ENCODE measurements at places on chromosomes 7 and 10.

GRCh38 chr7:69169386-69169785 is 428.9 kb upstream of the AUTS2 start:
- no peak for DNase-seq

DNA sequence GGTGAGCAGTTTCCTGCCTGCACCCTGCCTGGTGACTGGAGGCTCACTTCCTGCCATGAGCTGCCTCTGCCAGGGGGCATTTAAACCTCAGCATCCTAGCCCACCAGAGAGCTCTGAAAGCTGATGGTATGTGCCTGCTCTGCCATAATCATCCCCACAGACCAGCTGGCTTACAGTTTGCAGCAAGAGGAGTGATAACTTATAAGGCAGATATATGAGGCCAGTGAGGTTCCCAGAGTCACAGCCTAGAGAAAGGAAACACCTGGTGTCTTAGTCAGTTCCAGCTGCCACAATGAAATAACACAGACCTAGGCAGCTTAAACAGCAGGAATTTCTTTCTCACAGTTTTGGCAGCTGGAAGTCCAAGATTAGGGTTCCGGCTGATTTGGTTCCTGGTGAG is 232.0 kb downstream of the PAXIP1 start:
- DNase-seq: no peak

- no peak for DNase-seq
These were observed 30.0 kb downstream of the MYOF start for GRCh38 chr10:93452143-93452542.

GRCh38 chr7:34762764-34763163 is 104.7 kb downstream of the NPSR1 start:
- no peak for DNase-seq

- no peak for DNase-seq
These were observed 11.0 kb downstream of the RPS24 start for GRCh38 chr10:78044699-78045098.

DNA sequence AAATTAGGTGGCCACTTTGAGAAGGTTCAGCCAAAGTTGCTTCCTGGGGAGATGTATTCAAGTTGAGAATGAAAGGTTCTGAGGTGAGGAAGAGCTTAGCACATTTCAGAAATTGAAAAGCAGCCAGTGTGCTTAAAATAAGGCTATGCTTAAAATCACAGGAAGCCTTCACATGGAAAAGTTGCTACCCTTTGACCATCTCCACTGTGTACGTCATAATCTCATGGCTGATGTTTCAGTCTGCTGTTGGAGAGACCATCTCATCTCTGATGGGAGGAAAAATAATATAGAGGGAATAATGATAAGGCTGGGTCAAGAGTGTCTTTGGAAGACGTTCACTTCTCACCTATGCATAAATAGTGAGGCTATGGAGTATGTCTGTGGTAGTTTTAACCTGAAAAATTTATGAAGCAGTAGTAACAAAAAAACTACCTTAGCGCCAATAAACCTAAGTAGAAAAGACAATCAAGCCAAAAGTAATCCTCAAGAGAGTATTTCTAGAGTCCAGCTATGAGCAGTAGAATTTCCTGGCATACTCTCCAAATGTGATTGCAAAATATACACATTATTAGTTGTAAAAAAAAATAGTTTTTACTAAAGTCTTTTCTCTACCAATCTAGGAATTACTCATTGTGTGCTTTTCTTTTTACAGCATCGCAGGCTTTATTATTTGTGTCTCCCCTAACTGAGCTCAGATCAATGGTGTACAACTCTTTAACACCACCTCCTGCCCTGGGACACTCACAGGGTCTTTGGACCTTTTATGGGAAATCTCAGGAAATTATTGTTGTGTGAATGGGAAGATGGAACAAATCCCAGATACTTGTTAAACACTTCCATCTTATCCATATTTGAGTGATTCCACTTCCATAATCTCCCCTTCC is 435.2 kb upstream of the LRGUK start:
- DNase-seq: no peak

DNA sequence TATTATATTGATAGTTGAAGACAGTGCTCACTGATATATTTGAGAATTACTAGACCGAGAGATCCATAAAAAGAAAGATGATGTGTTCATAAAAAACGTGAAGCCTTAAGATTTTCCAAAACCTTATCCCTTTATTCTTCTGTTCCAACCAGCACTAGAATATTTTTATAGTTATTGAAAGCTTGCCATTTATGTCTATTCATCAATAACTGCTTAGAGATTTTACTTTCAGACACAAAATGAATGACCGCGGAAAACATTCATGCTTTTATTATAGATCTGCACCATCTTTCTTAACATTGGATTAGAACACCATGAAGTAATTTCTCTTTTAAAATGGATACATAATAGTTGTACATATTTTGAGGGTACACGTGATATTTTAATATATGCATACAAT is 77.6 kb downstream of the FBXL13 start:
- no peak for DNase-seq

DNA sequence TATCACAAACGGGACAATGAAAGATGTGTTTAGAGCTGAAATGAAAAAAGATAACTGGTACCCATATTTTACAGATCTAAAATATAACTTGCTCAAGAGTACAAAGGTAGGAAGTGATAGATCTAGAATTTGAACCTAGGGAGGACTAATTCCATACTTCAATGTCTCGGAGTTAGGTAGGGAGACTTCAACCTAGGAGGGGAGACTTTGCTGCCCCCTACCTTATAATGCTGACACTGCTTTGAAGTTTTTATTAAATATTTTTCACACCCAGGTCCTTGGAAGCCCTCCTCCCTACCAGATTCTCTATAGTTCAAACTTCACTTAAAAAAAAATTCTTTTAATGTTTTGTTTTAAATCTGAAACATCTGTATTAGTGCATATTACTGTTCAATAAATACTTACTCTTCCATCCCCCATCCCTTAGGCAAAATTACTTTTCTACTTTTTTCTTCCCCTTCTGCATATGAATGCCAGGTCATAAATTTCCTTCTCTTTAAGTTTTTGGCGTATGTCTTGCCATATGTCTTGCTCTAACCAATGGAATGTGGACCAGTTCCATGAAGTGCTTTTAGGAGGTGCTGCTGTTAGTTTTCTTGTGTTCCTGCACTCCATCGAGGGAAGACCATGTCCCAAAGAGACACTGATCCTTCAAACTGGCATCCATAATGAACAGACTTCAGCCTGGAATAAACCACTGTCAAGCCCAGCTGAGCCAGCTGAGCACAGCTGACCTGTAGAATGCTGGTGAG is 57.8 kb downstream of the MICU1 start:
- peak; percentile 12 for DNase-seq

GRCh38 chr10:111087331-111087756 is 10.5 kb downstream of the ADRA2A start:
- DNase-seq: no peak

- no peak for DNase-seq
These were observed 99.6 kb upstream of the LYZL1 start for GRCh38 chr10:29189256-29189655.

DNA sequence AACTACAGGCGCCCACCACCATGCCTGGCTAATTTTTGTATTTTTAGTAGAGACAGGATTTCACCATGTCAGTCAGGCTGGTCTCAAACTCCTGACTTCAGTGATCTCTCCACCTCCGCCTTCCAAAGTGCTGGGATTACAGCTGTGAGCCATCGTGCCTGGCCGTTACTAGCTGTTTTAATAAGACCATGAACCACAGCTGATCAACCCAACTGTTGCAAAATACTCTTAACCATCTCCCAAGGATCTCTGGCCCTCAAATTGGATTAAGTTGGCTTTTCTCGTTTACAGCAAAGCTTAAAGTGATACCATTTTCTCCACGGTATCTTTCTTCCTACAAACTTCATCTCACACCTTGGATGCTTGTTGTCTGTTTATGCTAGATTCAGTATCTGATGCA is 18.3 kb downstream of the ZFAND2A start:
- no peak for DNase-seq

- DNase-seq: no peak
These were observed 84.6 kb upstream of the FAM3C start for GRCh38 chr7:121480566-121481335.

- DNase-seq: no peak
These were observed 164.7 kb downstream of the CPEB3 start for GRCh38 chr10:92126100-92126650.

- DNase-seq: no peak
These were observed 399.1 kb downstream of the GATA3 start for GRCh38 chr10:8453587-8453986.

- DNase-seq: no peak
These were observed 99.0 kb upstream of the GPR22 start for GRCh38 chr7:107370816-107371215.

GRCh38 chr7:120794106-120794729 is 63.7 kb downstream of the TSPAN12 start:
- no peak for DNase-seq

DNA sequence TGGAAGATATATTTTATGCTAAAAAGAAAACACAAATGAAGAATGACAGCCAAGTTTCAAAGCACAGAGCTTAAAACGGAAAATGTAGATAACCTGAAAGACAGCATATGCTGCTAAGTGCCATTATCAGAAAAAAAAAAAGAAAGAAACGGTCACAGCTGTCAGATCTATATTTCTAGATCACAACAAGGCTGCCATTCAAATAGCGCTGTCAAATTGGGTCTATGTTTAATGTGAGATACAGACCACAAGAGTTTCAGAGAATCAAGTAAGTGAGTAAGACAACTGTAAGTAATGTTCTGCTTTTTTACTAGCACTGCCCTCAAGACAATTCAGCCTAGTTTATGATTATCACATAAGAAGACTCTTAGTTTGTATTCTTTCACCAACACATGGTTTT is 66.1 kb upstream of the RNF148 start:
- no peak for DNase-seq

DNA sequence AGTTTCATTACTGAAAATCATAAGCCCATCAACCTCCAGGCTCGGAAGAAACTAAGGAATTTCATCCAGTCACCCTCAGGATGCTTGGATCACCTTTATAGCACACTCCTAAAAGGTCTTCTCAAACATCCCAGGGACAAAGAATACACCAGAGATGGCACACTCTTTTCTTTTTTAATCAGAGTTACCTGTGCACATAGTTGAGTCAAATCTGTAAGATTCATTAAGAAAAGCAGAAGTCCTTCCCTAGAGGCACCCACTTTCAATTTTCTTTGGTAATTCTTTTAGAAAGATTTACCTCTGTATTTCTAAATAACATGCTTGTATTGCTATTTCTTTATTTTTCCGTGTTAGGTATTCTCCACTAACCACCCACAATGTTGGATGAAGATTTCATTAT is 50.6 kb upstream of the IL6 start:
- DNase-seq: no peak

GRCh38 chr7:86158111-86158510 is 485.6 kb upstream of the GRM3 start:
- no peak for DNase-seq

- peak; percentile 78 for DNase-seq
These were observed 22.1 kb upstream of the OPN4 start for GRCh38 chr10:86632009-86632800.

- no peak for DNase-seq
These were observed 4.4 kb upstream of the CYREN start for GRCh38 chr7:135174941-135175340.

DNA sequence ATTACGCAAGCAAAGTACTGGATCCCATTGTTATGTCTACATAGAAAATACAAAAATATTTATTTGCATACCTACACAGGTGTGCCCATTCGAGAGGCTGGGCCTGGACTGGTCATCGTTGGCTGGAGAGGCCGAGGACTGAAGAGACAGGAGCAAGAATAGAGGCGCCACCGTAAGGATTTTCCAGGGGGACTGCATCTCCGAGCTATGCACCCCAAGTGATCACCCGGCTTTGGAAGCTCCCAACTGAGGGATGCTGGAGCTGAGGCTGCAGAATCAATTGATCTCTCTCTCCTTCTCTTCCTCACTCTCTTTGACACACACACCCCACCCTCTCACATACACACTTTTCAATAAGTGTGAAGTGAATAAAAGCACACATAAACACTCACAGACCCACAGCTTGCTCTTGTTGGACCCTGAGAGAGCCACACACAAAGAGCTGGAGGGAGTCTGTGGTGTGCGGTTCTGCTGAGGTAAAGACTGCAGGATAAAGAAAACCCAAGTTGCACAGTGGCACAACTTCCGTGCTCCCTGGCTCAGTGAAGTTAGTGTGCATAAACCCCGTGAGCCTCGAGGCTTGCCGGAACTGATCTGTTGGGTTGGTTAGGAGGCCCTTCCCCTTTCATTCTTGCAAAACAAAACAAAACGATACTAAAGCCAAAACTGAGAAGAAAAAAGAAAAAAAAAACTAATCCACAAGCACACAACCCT is at the start of gene AOAH:
TSS of gene AOAH (minus strand) at position 544 of the 714 bp plus-strand sequence. CDS start at position 198, 346 bp downstream.
- no peak for DNase-seq

GRCh38 chr7:45242698-45243097 is 85.1 kb downstream of the RAMP3 start:
- DNase-seq: no peak

- no peak for DNase-seq
These were observed 103.8 kb upstream of the PARD3 start for GRCh38 chr10:34918776-34919315.

GRCh38 chr7:128014811-128015210 is 16.4 kb downstream of the LRRC4 start:
- DNase-seq: no peak

GRCh38 chr10:49055221-49055849 is 60.0 kb downstream of the VSTM4 start:
- no peak for DNase-seq

GRCh38 chr7:23598296-23598695 is 1.1 kb downstream of the CCDC126 start:
- no peak for DNase-seq

- no peak for DNase-seq
These were observed 398.6 kb downstream of the GPAM start for GRCh38 chr10:111784946-111785465.

GRCh38 chr7:102873470-102874165 is 39.2 kb upstream of the LRRC17 start:
- DNase-seq: no peak

DNA sequence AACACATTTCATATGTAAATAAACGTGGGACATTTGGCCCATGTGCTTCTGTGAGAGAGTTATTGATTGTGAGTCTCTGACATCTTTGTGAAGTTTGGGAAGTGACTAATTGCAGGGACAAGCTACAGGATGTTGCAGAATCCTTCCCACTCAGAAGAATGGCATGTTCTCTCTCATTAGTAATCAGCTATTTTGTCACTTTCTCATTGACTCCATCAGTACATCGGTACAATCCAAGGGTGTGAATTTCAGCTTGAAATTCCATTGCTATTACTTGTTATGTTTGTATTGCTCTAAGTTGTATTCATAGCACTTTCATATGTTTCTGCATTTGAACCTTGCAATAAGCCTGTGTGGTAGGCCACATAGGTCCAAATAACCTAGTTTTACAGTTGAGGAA is 100.0 kb upstream of the KCNMA1 start:
- DNase-seq: no peak

GRCh38 chr10:5890452-5890915 is 441 bp downstream of the FBH1 start:
- DNase-seq: peak; percentile 44

Data from HuH-7 (cell line).